ENCODE measurements at places on chromosomes 16 and 17.

- no peak for DNase-seq
These were observed 380 bp downstream of the HS3ST3A1 start for GRCh38 chr17:13601322-13601775.

DNA sequence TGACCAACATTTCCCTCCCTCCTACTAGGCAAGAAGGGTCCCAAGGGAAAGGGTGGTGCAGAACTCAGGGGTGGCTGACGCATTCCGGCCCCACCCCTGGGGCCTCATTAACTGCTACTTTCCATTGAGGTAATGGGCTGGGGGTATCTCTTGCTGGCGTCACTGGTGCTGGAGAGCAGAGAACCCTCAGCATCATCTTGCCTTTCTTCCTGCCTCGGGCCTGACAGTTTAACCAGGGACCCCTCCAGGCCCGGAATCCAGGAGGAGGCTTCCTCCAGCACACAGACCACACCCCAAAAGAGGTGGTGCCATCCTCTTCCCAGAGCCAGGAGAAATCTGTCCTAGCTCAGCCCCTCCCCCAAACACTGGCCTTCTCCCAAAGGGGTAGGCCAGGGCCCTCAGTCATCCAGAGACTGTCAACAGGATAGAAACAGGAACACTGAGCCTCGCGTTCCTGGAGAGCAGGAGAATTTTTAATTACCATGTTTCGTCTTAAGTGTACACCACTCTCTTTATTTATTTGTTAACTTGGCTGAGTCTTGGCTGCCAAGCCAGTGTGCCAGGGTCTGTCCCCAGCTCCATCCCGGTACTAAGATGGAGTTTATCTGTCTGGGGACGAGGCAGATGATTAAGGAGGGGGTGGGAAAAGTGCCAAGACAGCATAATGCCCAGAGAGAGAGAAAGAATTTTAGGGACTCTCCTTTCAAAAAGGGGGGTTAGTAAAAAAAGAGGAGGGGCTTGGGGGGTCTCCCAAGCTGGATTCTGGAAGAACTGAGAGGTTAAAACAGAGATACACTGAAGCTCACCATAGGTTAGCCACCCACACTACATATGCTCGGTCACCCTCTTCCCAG, 5.1 kb downstream of the ETV4 start:
- DNase-seq = no peak

DNA sequence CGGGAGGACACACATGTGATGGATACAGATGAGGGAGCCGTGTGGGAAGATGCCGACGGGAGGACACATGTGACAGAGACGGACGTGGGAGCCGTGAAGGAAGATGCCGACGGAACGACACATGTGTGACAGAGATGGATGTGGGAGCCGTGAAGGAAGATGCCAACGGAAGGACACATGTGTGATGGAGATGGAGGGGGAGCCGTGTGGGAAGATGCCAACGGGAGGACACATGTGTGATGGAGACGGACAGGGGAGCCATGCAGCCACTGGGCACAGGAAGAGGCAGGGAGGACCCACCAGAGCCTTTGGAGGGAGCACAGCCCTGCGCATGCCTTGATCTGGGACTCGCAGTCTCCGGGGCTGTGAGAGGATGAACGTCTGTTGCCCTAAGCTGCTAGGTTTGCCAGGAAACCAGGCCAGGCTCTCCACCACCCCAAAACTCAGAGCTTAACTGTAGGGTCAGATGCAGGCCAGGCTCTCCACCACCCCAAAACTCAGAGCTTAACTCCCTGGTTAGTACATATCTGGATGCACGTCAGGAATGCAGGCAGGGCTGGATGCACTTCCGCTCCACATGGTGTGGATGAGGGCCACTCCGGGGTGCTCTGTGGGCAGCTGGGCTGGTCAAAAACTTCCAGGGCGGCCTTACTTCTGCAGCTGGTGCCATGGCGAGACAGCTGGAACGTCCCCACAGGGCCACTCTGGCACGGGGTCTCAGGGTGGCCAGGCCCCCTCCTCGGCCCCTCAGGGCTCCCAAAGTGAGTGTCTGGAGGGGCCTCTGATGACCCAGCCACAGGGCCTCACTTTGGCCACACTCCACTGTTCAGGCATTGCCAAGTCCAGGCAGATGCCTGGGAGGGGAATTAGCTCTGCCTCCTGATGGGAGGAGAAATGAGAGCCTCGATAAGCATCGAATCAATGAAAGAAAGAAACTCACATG, 47.7 kb upstream of the ZNF469 start:
- DNase-seq = no peak

DNA sequence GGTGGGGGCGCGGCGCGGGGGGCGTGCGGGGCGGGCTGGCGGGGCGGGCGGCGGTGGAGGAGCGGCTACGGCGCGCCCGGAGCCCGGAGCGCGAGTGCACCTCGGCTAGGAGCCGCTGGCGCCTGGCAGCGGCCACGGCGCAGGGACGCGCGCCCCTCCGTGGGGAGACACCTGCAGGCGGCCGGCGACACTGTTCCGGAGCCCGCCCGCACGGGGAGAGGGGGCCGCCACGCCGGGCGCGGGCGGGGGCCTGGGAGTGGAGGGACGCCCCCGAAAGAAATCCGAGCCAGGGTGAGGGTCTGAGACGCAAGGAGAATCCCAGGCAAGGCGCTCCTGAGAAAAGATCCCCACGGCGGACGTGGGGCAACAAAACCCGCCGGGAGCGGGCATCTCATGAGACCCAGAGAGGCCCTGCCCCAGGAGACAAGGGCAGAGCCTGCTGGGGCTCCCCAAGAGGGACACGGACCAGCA, at the start of gene GSG1L:
Gene GSG1L, minus strand, starts transcription at position 124 of the 471 bp plus-strand sequence. CDS start 290 bp downstream, outside the sequence.
- DNase-seq = no peak

DNA sequence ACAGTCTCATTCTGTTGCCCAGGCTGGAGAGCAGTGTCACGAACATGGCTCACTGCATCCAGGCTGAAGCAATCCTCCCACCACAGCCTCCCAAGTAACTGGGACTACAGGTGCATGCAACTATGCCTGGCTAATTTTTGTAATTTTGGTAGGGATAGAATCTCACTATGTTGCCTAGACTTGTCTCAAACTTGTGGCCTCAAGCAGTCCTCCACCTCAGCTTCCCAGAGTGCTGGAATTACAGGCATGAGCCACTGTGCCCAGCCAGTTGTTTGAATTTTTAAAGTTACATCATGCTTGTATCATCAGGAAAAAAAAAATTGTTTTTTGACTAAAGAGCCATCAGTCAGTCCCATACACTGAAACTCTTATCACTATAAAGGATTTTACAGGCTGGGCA, 17.1 kb upstream of the VPS4A start:
- DNase-seq = no peak

Measured in globus pallidus (tissue), 1 donor.